ENCODE measurements at places on chromosomes 16 and 17. TPM values are rescaled to one million over a fixed set of nuclear protein-coding genes. Genes with fewer than 3 reads are reported as not detected.
A peak's percentile ranks its signal among the peaks of the same experiment; 100 is the strongest.

DNA sequence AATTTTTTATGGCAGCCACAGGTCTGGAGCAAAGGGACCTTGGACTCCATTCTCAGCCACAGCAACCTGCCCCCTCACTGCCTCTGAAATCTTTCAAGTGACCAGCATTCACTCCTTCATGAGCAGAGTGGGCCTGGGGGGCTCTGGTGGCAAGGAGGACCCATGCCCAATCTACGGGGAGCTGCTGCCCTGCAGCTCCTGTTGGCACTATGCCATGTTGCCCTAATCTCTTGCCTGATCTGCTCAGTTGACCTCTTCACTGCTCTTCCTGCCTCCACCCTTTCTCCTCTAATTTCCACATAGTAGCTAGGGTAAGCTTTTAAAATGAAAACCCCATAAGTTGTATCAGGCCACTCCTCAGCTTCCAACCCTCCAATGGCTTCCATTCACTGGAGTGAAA, 2.9 kb upstream of the PRKCB start:
- no peaks in the 10 kb centered on the region for H3K36me3 ChIP-seq
- H3K4me3 ChIP-seq: no peak overlapping the region
- H3K27ac ChIP-seq: no peak overlapping the region
- no peak for DNase-seq
- no peaks in the 10 kb centered on the region for H3K27me3 ChIP-seq
- peaks cover 11% of the 10 kb centered on the region for H3K4me1 ChIP-seq

- H3K27ac ChIP-seq: no peak overlapping the region
- no peak for DNase-seq
- no peaks in the 10 kb centered on the region for H3K27me3 ChIP-seq
- no peak overlapping the region for H3K4me3 ChIP-seq
- no peaks in the 10 kb centered on the region for H3K36me3 ChIP-seq
- H3K4me1 ChIP-seq: no peaks in the 10 kb centered on the region
Measured at GRCh38 chr17:79573196-79573896, 37.5 kb downstream of the RBFOX3 start.

The SLFN12 gene
- 2.5 TPM for polyA plus RNA-seq

- no peaks in the 10 kb centered on the region for H3K27me3 ChIP-seq
- H3K4me3 ChIP-seq: no peak overlapping the region
- H3K4me1 ChIP-seq: no peaks in the 10 kb centered on the region
- DNase-seq: no peak
- H3K27ac ChIP-seq: no peak overlapping the region
Measured at GRCh38 chr16:54418903-54419302, 132.3 kb upstream of the IRX3 start.

DNA sequence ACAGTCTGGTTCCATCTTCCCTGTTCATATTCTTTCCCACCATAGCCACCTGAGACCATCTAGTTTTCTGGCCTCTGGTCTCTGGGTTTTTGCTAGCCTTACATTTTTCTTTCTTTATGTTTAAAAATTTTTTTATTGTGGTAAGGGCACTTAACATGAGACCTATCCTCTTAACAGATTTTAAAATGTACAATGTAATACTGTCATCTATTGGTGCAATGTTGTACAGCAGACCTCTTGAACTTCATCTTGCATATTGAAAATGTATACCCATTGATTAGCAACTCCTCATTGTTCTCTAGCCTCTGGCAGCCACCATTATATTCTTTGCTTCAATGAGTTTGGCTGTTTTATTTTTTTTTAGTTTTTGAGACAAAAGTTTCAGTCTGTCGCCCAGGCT, 39.2 kb downstream of the ITGAM start:
- H3K27me3 ChIP-seq: no peaks in the 10 kb centered on the region
- no peak overlapping the region for H3K4me3 ChIP-seq
- no peaks in the 10 kb centered on the region for H3K4me1 ChIP-seq
- DNase-seq: peak; percentile 20
- H3K36me3 ChIP-seq: no peaks in the 10 kb centered on the region

The NPIPB2 gene
- 12.8 TPM for polyA plus RNA-seq

- H3K27ac ChIP-seq: peak overlapping the region; percentile 23
- no peak overlapping the region for H3K4me3 ChIP-seq
- peaks cover 43% of the 10 kb centered on the region for H3K4me1 ChIP-seq
- no peaks in the 10 kb centered on the region for H3K27me3 ChIP-seq
- DNase-seq: no peak
Measured at GRCh38 chr16:88462396-88462795, 9.3 kb downstream of the ZFPM1 start.

GRCh38 chr17:58436805-58437239, 19.5 kb upstream of the RNF43 start:
- no peak overlapping the region for H3K4me3 ChIP-seq
- H3K4me1 ChIP-seq: no peaks in the 10 kb centered on the region
- no peaks in the 10 kb centered on the region for H3K27me3 ChIP-seq
- H3K27ac ChIP-seq: no peak overlapping the region
- peaks cover 7% of the 10 kb centered on the region for H3K36me3 ChIP-seq
- no peak for DNase-seq

DNA sequence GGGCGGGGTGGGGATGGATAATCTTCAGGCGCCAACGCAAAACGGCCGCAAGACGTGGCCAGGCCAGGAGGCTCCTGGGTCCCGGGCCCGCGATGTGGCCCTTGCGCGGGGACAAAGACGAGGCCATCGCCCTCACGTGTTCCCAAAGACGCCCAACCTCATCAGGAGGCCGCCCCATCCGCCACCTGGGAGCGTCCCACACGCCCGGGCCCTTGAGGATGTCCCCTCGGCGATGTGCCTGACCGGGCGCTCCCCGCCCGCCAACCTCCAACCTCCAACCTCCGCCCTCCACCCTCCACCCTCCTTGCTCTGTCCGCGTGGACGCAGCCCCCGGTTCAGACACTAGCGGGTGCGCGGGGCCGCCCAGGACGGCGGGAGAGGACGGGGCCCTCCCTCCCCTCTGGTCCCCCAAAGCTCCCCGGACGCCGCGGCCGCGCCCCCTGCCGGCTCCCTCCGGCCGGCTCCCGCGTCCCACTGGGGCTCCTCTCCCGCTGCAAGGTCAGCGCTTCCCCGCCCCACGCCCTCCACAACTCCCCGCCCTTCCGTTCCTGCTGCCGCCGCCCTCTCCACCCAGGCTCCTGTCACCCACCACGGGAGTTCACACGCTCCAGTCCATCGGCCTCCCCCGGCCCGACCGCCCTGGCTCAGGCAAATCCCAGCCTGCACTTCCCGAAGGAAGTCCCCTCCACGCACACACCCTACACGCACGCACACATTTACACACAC, 250.8 kb upstream of the RPL38 start:
- H3K4me3 ChIP-seq: peak overlapping the region; percentile 30
- H3K36me3 ChIP-seq: no peaks in the 10 kb centered on the region
- peaks cover 12% of the 10 kb centered on the region for H3K4me1 ChIP-seq
- H3K27ac ChIP-seq: no peak overlapping the region
- peak; percentile 50 for DNase-seq
- no peaks in the 10 kb centered on the region for H3K27me3 ChIP-seq
